ENCODE measurements at places on chromosomes 1 and 21. TPM values are rescaled to one million over a fixed set of nuclear protein-coding genes. Genes with fewer than 3 reads are reported as not detected.

Gene SLAMF9
- polyA plus RNA-seq = not detected

Gene DYNLT4
- polyA plus RNA-seq = not detected

Gene TNFAIP8L2
- polyA plus RNA-seq = not detected

Gene CHML
- polyA plus RNA-seq = 11.0 TPM

Gene ABCG1
- 18.4 TPM for polyA plus RNA-seq

Gene ETV3L
- polyA plus RNA-seq = not detected

Gene LCE5A
- polyA plus RNA-seq = not detected

Gene SPRR3
- not detected for polyA plus RNA-seq

Gene FCRL6
- not detected for polyA plus RNA-seq

Gene CTTNBP2NL
- 20.9 TPM for polyA plus RNA-seq

Gene NBPF19
- 2.4 TPM for polyA plus RNA-seq

Gene SOAT1
- 3.9 TPM for polyA plus RNA-seq

Gene CD1B
- not detected for polyA plus RNA-seq

Gene ADGRL2
- polyA plus RNA-seq = 45.7 TPM

Gene FMO5
- 4.6 TPM for polyA plus RNA-seq

Gene ASCL5
- polyA plus RNA-seq = not detected

Gene LRRC38
- polyA plus RNA-seq = not detected

Gene ATP6V1G3
- not detected for polyA plus RNA-seq

Gene PKP1
- polyA plus RNA-seq = not detected

Gene EPHA10
- polyA plus RNA-seq = not detected

Gene CSF3R
- polyA plus RNA-seq = not detected
